ENCODE measurements at places on chromosomes 16 and 17.

GRCh38 chr16:90070440-90070839 lies 6.7 kb downstream of the PRDM7 start:
- DNase-seq: no peak

GRCh38 chr16:81491541-81492188 lies 47.1 kb downstream of the CMIP start:
- DNase-seq: no peak

GRCh38 chr16:83947642-83948234 lies 5.3 kb upstream of the OSGIN1 start:
- no peak for DNase-seq

GRCh38 chr17:19707728-19708221 lies 8.6 kb downstream of the SLC47A2 start:
- DNase-seq: no peak

DNA sequence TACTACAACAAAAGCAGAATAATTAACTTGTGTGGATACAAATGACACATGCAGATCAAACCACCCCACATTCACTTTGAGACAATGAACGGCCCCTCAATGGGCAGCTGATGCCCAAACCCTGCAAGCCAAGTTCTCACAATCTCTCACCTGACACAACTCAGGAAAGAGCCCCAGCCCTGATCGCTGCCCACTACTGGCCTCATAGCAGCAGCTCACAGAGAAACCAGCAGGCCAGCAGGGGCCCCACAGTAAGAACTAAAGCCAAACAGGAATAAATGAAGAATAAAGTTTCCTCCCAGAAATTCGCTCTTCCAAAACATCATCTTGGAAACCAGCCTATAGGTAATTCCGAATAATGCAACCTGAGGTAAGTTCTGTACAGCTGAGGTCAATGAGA lies 7.7 kb downstream of the AKTIP start:
- DNase-seq: no peak

DNA sequence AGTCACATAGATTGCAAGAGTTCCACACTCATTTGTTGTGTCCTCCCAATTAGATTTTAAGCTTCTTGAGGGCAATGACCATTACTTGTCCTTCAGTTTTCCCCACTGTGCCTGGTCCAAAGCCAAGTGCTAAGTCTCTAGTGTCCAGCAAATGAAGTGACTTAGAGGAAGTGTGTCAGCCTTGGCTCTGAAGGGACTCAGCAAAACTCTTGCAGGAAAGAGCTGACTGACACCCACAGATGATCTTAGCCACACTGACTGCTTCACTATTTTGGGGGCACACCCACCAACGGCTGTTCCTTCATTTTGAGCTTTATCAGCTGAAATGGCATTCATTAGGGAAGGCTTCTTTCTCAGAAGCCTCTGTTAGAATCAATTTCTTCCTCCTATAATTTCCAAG lies 358.1 kb downstream of the UTP18 start:
- DNase-seq: no peak

DNA sequence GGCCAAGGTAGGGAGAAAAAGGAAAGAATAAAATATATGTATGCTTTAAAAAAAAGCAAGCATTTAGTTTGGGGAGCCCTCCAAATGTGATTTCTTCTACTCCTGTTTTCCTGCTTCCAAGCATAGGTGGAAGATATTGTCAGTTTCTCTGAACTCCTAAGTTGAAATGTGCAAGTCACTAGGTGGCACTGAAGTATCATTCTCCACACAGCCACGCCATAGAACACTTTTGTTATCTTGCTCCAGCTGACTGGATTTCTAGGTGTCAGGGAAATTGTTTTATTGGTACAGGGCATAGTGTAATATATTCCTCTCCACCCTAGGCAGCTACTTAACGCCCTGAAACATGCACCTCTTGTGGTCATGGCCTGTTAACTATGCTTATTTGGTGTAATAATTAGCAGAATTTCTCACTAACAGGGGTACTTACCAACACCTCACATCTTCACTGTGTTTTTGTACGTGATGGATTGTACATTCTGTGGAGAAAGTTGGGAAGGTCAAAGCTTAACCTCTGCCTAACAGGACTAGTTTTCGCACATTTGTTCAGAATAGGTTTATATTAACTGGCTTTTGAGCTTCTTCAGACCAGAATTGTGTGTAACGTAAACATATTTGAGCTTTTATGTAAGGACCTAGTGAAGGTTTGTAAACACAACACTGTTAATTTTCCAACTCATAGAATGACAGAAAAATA lies 69.3 kb downstream of the FTO start:
- DNase-seq: no peak

GRCh38 chr16:21301168-21301894 lies 23.2 kb upstream of the CRYM start:
- peak; percentile 45 for DNase-seq

DNA sequence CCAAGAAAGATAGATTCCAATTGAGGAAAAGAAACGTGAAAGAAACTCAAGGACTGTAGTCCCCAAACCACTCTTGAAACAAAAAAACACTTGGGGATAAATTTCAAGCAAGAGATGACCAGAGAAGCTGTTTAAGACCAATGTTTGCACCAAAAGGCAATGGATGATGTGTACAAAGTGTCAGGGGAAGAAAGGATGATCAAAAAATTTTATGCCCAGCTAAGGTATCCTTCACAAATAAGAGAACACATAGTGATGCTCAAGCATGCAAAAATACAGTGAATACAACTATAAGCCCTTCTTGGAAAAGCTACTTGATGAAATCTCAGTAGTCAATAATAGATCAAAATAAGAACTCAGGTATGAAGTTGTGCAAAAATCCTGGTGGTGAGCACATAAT lies 281.1 kb downstream of the CEP112 start:
- no peak for DNase-seq

DNA sequence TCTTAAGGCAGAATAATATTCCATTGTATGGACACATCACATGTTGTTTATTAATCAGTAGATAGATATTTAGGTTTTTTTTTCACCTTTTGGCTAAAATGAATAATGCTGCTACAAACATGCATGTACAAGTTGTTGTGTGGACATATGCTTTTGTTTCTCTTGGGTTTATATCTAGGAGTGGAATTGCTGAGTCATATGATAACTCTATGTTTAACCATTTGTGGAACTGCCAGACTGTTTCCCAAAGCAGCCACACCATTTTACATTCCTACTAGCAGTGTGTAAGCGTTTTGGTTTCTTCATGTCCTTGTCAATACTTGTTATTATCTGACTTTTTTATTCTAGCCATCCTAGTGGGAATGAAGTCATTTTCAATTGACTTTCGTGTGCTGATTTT lies 21.3 kb downstream of the CYLD start:
- no peak for DNase-seq

DNA sequence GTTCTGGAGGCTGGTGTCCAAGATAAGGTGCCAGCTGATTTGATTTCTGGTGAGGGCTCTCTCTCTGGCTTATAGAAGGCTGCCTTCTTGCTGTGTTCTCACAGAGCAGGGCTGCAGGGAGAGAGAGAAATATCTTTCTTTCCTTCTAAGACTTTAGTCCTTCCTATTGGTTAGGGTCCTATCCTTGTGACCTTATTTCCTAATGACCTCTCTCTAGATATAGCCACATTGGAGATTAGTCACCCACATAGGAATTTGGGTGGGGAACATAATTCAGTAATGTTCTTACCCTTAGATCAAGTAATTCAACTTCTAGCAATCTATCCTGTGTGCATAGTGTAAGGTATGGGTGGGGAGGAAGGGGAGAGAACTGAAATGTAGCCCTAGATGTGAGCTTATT lies 18.0 kb upstream of the ABCA5 start:
- no peak for DNase-seq

GRCh38 chr17:2094891-2095535 lies 40.1 kb downstream of the HIC1 start:
- DNase-seq: no peak

DNA sequence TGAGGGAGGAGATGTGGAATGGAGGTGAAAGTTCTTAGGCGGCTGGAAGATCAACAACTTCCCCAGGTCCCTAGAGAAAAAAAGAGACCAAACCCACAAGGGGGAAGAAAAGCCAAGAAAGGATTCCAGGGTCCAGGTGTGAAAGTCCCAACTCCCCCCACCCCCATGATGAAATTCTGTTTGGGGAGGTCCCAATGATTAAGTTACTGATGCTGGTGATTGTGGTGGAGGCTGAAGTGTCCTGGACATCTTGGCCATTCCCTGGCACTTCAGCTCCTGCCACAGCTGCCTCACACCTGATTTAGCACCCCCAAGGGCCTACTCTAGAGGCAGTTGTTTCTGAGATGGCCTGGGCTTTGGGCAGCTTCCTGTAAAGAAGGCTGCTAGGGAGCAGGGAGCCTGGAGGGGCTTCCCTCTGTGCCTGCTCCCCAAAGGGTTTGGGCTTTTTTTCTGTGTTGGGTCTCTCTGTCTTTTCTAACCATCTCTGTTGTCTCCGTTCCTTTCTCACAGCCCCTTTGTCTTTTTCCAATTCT lies 13.1 kb downstream of the HOXB4 start:
- DNase-seq: no peak

- peak; percentile 17 for DNase-seq
Measured at GRCh38 chr16:79286646-79287423, 313.7 kb downstream of the MAF start.

DNA sequence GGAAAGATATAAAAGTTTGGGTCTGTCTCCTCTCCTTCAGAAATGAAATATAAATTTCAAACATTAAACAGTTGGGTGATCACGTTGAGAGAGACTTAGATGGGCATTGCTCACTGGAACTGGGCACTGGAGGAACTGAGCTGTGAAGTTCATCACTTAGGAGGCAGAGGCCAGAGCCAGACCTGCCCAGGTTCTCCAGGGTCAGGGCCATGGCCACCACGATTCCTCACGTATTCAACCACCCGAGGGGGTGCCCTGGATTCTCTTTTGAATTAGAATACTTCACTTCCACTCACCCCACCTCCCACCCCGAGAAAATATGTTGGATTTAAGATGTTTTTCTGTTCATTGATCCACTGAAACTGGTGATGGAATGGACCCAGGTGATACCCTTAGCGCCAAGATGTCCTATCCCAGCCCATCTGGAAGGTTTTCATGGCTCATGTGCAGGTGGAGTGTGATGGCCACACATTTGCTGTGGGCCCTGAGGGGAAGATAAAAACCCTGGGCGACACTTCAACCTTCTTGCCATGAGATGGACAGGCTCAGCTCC lies 6.1 kb downstream of the PRR29 start:
- no peak for DNase-seq

DNA sequence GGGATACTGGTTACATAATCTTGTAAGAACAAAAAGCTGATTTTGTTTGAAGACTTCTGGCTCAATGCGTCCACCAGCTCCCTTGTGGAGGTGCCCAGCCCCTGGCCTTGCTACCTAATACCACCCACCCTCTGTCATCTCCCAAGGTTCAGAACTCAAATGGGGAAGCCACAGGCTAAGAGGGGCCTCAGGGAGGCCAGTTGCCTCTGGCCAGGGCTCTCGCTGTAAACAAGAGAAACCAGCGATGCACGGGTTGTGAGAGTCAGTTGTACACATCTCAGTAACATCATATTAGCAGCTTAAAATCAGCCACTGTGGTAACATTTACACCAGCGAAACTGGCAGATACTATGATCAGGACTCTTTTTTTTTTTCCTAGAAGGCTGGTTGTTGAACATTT lies 6.0 kb downstream of the TEKT5 start:
- no peak for DNase-seq

DNA sequence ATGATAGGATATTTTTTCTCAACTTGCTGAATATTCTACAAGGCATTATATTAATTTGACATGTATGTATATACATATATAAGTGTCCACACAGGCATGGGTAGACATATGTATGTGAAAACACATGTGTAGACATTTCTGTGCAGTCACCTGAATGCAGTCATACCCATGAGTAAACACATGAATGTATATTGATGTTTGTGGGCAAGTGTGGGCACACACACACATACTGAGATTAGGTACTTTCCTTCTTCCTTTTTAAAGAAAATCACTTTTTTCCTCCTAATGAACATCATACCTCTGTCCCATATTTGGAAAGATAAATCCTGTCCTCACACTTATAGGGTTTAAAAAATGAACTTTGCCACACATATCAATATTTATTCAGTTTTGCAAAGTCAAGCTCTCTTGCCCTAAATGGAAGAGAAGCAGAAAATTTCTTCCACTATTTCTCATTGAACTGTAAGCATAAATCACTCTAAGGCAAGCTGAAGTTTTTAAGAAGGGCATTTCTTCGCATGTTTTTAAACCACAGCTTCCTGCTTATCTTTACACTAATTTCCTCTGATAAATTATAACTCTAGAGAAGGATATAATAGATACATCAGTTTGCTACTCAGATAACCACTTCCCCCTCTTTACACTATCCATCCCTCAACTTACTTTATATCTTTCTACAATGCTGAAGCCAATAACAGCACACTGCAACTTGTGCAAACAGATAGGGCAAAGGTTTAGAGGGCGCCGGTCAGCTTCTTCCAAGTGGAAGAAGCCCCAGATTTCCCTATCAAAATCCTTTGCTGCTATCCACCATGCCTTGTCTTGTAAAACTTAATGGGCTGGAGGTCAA lies 49.6 kb upstream of the LRRC37A3 start:
- DNase-seq: no peak

- DNase-seq: no peak
Measured at GRCh38 chr17:19705771-19706770, 10.3 kb downstream of the SLC47A2 start.

DNA sequence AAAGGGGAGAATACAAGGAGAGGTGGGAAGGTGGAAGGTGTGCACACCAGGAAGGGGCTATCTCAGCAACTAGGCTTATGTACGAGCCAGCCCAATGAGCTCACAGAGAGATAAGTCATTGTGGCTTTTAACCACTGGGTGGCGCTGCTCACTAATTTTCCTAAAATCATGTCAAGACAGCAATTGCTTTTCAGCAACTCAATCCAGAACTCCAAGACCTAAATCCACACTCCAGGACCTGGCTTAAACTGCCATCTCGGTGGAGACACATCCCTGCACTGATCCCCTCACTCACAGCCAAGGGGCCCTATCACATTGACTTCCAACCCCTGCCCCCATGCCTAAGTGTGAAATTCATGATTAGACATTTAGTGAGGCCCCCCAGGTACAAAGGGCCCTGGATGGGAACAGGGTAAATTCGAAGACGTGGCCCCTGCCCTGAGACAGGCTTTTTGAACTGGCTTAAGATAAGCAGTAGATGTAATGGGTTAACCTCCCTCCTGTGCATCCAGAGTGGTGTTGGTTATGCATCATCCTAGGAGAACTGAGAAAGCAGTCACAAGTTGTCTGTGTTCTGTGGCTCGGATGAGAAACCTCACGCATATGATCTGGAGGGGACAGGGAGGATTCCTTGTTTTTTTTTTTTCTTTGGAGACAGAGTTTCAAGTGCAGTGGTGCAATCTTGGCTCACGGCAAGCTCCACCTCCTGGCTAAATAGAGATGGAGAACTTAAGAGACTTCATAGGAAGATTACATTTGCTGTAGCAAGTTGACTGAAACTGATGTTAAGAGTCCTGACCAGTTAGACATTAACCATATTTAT lies 11.5 kb downstream of the CCL16 start:
- peak; percentile 61 for DNase-seq

GRCh38 chr17:58947824-58948223 lies 158.9 kb downstream of the TRIM37 start:
- no peak for DNase-seq

DNA sequence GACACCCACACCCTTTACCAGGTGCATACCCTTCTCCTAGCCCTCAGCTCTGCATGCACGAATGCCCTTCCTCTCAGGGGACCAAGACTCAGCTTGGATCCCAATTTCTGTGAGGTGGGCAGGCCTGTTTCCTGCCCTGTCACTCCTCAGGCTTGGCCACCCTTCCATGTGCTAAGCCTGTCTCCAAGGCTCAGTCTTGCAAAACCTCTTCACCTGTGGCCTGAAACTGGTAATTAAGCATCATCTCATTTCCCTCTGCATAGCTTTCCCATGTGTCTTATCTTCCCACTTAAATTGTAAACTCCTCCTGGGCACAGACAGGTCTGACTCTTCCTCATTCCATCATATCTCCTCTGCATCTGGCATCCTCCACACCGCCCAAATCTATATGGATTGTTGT lies 31.0 kb upstream of the SMPD3 start:
- DNase-seq: no peak
